Melanocyte of skin (primary cell): ENCODE measurements at places on chromosomes 5 and 9. TPM values are rescaled to one million over a fixed set of nuclear protein-coding genes. Genes with fewer than 3 reads are reported as not detected.

ROPN1L gene
- 0.34 and 0.36 TPM in 2 replicates for total RNA-seq

ECPAS gene
- 70.3 and 85.1 TPM in 2 replicates for total RNA-seq

BAAT gene
- total RNA-seq, result under 0.01 and 0.15 TPM in 2 replicates

UGCG gene
- total RNA-seq, result 247 and 395 TPM in 2 replicates

NR2F1-AS1 gene
- total RNA-seq, result 1.0 and 5.8 TPM in 2 replicates

ABL1 gene
- 52.3 and 57.7 TPM in 2 replicates for total RNA-seq

ZMYND19 gene
- total RNA-seq, result 29.0 and 36.6 TPM in 2 replicates

UNC5A gene
- not detected in 2 replicates for total RNA-seq

ARAP3 gene
- total RNA-seq, result 7.6 and 16.7 TPM in 2 replicates

FOXI1 gene
- not detected in 2 replicates for total RNA-seq

MSX2 gene
- 1.3 and 1.4 TPM in 2 replicates for total RNA-seq

MLANA gene
- 969 and 1,570 TPM in 2 replicates for total RNA-seq

ZNF608 gene
- 22.3 and 24.2 TPM in 2 replicates for total RNA-seq

SHC3 gene
- total RNA-seq, result 0.34 and 1.1 TPM in 2 replicates

CORO2A gene
- 4.5 and 7.3 TPM in 2 replicates for total RNA-seq

ZNF618 gene
- total RNA-seq, result 8.2 and 9.0 TPM in 2 replicates

TNC gene
- 138 and 174 TPM in 2 replicates for total RNA-seq

ADGRD2 gene
- total RNA-seq, result not detected in 2 replicates

FOXD4L3 gene
- total RNA-seq, result under 0.01 TPM in 1 of 2 replicates, not detected in the other

PCDHGB2 gene
- 1.0 and 2.5 TPM in 2 replicates for total RNA-seq

ZNF483 gene
- 0.69 and 2.2 TPM in 2 replicates for total RNA-seq

TAF11L14 gene
- total RNA-seq, result not detected in 2 replicates

KIF3A gene
- 15.3 and 18.0 TPM in 2 replicates for total RNA-seq

TTLL11 gene
- total RNA-seq, result 4.0 and 5.2 TPM in 2 replicates

PFN3 gene
- not detected in 2 replicates for total RNA-seq

CNTNAP3 gene
- 0.34 and 8.0 TPM in 2 replicates for total RNA-seq

NR4A3 gene
- total RNA-seq, result 4.1 and 4.4 TPM in 2 replicates

CDH9 gene
- total RNA-seq, result not detected in 2 replicates

CCIN gene
- not detected in 2 replicates for total RNA-seq

RIGI gene
- 40.7 and 65.0 TPM in 2 replicates for total RNA-seq

ANKRD34B gene
- total RNA-seq, result under 0.01 TPM in 1 of 2 replicates, not detected in the other

GHR gene
- 0.34 and 2.9 TPM in 2 replicates for total RNA-seq

PNPLA7 gene
- total RNA-seq, result 0.93 and 1.3 TPM in 2 replicates

GNA14 gene
- total RNA-seq, result not detected in 2 replicates

PCDHGC4 gene
- 1.4 and 2.5 TPM in 2 replicates for total RNA-seq

FOXD4L6 gene
- under 0.01 and 0.33 TPM in 2 replicates for total RNA-seq

IL33 gene
- 0.36 and 0.69 TPM in 2 replicates for total RNA-seq

DMGDH gene
- 2.1 and 2.2 TPM in 2 replicates for total RNA-seq
